ENCODE measurements at places on chromosomes 2 and 18.

GRCh38 chr18:46152436-46152807, 48.2 kb downstream of the HAUS1 start:
- no peak for DNase-seq

GRCh38 chr2:17752892-17753802, 463 bp downstream of the SMC6 start:
- no peak for DNase-seq

GRCh38 chr2:221527776-221528309, 44.3 kb downstream of the EPHA4 start:
- DNase-seq: no peak

DNA sequence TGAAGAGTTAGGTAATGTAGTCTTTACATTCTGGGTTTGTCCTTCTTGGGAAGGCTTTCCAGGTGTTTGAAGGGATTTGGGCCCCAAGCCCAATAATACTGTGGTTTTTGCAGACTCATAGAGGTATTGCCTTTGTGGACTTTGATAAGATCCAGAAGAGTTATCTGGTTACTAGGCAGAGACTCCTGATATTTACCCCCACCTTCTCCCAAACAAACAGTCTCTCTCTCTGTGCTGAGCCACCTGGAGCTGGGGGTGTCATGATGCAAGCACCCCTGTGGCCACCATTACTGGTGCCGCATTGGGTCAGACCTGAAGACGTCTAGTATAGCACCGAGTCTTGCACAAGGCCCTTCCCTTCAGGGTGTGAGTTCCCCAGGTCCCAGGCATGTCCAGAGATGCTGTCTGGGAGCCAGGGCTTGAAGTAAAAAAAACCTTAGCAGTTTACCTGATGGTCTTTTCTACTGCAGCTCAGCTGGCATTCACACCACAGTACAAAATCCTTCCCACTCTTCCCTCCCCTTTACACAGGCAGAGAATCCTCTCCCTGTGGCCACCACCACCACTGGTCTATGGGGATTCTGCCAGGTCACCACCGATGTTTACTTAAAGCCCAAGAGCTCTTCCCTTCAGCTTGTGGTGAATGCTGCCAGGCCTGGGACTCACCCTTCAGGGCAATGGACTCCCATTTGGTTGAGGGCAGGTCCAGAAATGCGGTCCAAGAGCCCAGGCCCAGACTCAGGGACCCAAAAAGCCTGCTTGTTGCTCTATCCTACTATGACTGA, 22.2 kb upstream of the FAM228A start:
- no peak for DNase-seq

All from SIG-M5 (cell line).